ENCODE measurements at places on chromosomes 3 and 15.

DNA sequence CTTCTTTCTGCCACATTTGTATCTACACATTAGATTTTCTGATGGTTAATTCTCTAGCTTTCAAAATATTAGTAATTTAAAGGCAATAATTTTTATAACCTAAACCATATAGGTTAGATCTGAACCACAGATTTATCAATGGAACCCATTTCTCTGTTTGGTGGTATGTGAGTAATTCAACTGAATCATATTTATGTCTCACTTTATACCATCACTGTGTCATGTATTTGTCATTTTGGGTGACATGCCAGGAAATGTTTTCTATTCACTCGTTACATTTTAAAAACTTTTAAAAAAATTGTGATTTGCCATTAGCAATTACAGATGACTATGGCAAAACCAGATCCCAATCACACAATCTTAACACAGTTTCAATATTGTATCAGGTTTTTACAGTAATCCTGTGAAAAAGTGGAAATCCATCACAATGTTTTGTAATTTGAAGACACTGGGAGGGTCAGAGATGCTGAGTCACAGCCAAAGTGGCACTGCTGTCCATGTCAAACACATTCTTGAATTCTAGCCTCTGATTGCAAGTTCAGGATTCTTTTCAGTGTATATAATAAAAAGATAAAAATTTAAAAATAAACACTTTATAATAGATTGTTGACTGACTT is 356.0 kb upstream of the RBMS3 start:
- no peak for DNase-seq

- no peak for DNase-seq
Observed at GRCh38 chr3:175670557-175670956, 811.4 kb downstream of the NAALADL2 start.

- no peak for DNase-seq
Observed at GRCh38 chr3:117036259-117036799, 326.8 kb downstream of the TUSC7 start.

- no peak for DNase-seq
Observed at GRCh38 chr3:17322106-17322793, 420.2 kb downstream of the TBC1D5 start.

GRCh38 chr3:16322189-16322588 is 57.2 kb downstream of the OXNAD1 start:
- no peak for DNase-seq

Measured in stimulated activated naive CD8-positive, alpha-beta T cell treated with anti-CD3 and anti-CD28 coated beads, Interleukin-15, amount 100 ng/mL, for 72 hours (primary cell).